ENCODE measurements at places on chromosomes 5 and 9. TPM values are rescaled to one million over a fixed set of nuclear protein-coding genes. Genes with fewer than 3 reads are reported as not detected.

PTGDS gene
- total RNA-seq, result 5,432 TPM

C1QTNF2 gene
- 1.6 TPM for total RNA-seq

PLEKHG4B gene
- 0.30 TPM for total RNA-seq

TAF11L7 gene
- total RNA-seq, result not detected

MSH3 gene
- total RNA-seq, result 12.7 TPM

HTR1A gene
- total RNA-seq, result not detected

DNA sequence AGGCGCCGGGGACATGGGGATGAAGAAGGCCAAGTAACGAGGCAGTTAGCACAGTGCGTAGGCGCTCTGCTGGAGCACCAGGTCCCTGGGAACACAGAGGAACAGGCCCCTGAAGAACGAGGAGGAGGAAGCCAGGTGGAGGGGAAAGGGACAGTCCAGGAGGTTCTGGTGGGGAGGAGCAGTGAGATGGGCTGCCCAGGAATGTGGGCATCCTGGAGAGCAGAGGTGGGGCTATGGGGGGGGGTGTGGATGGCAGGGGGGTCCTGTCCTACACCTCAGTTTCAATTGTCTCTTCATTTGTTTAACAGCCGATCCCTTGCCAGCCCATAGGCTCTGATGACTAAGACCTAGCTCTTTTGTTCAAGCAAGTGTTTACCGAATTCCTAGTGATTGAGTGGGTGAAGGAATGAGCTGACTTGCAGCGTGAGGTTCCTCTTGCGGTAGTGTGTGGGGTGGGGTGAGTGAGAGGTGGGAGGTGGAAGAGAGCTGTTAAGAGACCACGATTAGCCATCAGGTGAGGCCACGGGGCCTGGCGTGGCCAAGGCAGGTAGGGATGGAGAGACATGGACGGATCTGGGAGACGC, 8.4 kb upstream of the PHYHD1 start:
- no peak for DNase-seq

- no peak for DNase-seq
Observed at GRCh38 chr5:16981700-16982099, 45.6 kb upstream of the MYO10 start.

GRCh38 chr5:153718713-153719112, 228.2 kb downstream of the GRIA1 start:
- DNase-seq, result no peak

DNA sequence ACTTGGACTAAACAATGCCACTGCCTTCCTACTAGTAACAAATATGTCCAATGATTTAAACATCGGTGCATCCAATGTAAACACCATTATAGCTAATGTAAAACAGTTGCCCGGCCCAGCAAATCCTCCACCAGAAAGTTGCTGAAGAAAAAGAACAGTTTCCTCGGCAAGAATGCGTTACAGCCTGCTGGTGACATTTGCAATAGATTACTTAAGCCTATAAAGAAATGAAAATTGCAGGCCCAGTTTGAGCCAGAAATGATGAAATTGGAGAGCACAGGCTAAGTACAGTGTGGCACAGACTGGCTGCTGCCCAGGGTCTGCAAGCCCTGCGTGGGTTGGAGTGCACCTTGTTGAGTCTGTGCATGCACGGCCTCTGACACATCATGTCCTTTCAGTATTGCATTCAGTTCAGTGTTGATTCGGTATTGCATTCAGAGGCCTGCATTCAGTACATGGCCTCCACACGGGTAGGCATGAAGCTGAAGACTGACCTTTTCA, 406.0 kb upstream of the KLF4 start:
- DNase-seq, result no peak

GRCh38 chr5:106408141-106408540, 1262.6 kb downstream of the EFNA5 start:
- no peak for DNase-seq

GRCh38 chr9:109934136-109934856, 154.3 kb downstream of the PALM2AKAP2 start:
- DNase-seq, result no peak
